ENCODE measurements at places on chromosomes 6 and 20.

- DNase-seq, result peak; percentile 89
Observed at GRCh38 chr6:16523606-16524379, 237.5 kb downstream of the ATXN1 start.

DNA sequence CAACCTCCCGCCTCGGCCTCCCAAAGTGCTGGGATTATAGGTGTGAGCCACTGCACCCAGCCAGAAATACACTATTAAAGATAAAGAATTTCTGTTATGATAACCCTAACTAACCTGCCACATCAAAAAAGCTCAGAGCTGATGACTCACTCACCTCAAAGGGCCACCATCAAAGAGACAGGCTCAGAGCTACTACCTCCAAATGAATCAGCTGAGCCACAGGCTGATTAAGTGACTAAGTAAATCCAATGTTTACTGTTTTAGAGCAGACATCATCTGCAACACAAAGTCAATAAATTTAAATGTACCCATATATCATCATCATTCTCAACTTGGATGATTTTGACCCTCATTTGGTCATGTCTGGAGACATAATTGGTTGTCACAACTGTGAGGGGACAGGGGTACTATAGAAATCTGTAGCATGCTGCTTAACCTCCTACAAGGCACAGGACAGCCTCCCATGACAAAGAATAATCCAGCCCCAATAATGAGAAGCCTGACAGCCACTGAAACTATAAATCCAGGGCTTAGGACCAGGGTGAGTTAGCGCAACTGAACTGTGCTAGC is 106.5 kb downstream of the ATP9A start:
- DNase-seq, result no peak

DNA sequence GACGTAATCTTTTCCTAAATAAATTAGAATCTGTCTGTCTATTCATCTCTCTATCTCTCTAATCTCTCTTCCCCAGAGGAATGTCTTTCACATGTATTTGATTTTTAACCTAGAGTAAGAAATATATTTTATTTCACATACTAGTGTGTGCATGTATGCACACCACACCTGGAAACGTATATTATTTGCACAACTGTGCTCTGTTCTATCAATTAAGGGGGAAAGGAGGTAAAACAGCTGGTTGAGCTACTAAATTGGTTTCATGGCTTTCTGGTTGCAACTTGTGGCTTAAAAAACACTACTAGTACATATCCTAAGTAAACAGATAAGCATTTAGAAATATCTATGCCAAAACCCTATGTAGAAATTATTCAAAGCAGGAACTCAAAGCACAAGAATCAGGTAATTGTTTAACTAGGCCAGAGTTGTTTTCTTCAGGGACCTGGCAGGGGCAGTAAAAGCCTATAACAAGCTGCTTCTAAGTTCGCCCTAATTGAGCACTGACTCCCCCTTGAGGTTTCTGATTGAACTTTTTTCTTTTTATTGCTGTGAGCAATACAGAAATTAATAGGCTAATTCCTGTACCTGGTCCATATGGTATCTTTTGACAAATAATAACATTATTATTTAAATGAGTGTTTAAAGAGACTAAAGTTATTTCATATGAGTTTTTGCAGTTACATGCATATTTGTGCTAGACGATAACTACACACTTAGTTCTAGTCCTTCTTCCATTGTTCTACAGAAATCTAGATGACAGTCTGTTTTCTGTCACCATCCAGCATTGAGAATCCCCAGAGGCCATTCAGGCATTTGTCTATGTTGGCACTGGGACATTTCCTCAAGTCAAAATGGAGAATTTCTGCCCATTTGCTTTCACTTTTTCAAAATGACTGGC is 88.6 kb downstream of the MCHR2 start:
- peak; percentile 7 for DNase-seq

DNA sequence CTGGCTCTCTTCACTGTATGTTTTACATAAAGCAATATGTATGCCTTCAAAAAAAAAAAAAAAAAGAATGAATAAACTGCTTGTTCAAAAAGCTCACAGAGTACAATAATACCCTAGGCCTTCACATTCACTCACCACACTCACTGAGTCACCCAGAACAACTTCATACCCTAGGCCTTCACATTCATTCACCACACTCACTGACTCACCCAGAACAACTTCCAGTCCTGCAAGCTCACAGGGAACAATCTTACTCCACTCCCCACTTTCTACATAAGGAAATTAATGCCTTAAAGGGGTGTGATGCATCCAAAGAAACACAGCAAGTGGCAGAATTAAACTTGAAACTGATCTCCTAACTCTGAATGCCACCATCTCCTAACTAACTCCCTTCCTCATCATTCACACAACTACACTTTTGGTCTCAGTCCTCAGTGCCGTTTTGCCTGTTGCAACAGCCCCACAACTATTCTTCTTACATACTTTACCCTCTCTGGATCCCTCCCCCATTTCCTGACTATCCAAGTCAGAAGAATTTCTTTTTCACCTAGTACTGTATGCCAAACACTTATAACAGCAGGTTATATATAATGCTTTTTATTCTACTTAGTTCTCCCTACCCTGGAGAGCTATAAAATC is 34.2 kb downstream of the NHSL1 start:
- peak; percentile 87 for DNase-seq

GRCh38 chr6:14934013-14934412 is 311.9 kb upstream of the JARID2 start:
- no peak for DNase-seq

DNA sequence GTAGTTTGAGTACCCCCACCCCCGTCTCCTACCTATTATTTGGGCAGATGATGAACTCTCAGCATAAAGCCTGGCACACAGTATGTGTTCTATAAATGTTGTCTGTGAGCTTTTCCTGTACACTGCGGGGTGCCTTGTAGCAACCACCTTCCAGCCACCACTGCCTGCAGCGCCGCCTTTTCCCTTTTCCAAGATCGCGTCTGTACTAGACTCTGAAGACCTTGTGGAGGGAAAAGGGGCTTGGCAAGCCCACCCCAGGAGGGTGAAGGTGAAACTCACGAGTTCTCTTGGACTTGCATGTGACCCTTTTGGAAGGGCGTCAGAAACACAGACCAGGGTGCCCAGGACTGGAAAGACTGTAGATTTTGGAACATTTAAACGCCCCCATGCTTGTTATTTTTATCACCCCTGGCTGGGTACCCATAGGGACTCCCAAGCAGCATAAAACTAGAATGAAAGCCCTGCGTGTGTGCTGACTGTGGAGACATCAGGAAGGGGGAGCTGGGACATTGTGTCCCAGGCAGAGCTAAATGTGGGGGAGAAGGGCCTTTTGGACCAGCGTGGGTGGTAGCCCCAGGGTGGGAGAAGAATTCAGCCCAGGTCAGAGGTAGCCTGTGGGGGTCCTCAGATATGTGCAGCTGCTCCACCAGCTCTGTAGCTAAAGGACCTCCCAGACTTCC is 8.3 kb downstream of the BAK1 start:
- no peak for DNase-seq

DNA sequence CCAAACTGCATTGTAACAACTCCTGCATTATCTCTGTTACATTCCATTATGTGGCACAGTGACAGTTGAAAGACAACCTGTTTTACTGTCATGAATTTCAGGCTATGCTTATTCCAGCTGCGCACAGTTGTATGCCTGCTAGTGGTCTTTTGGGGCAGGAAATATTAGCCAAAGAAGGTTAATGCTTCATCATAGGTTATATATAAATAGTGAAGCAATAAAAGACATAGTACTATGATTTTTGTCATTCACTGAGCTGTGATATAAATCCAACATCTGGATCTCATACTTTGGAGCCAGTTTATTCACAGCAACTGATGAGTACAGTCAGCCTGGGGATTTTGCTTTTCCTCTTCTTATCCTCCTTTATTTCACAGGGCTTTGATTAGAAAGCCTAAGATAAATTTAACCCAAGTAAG is 55.6 kb downstream of the FILIP1 start:
- DNase-seq, result no peak
